Sigmoid colon (tissue), 7 donors: ENCODE measurements at places on chromosomes 6 and 20. TPM values are rescaled to one million over a fixed set of nuclear protein-coding genes. Genes with fewer than 3 reads are reported as not detected.

- no peak for DNase-seq
Observed at GRCh38 chr6:121443971-121444541, 8.6 kb downstream of the GJA1 start.

DNA sequence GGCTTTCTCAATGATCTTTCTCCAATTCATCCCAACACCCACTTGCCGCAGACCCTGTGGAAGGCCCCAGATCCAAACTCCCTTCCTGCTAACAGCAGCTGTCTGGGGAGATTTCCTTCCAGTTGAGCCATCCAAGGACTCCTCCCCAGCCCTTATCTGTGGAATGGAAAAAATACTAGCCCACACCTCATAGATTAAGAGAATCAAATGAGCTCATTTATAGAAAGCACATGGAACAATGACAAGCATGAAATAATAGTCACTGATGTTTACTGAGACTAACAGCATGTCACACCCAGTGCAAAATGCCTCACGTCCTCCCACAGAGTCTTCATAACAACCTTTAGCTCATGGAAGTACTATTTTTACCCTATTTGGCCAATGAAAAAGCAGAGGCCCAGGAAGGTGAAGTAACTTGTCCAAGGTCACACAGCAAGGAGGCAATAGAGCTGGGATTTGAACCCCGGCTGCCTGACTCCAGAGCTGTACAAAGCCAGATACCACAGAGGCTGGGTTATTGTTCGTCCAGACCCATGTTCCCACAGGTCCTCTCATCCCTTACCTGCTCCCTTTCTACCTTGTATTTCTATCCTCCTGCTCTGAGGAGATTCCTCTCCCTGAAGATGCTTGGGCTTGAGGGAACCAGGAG, 23.4 kb upstream of the PTGIS start:
- DNase-seq: no peak

- DNase-seq: no peak
Observed at GRCh38 chr6:2949536-2950083, 21.8 kb downstream of the SERPINB6 start.

TNFRSF6B gene
- 3.3 TPM for total RNA-seq
